ENCODE measurements at places on chromosomes 6 and 20.

GRCh38 chr6:96811136-96811535 lies 26.1 kb downstream of the GPR63 start:
- no peak for DNase-seq

DNA sequence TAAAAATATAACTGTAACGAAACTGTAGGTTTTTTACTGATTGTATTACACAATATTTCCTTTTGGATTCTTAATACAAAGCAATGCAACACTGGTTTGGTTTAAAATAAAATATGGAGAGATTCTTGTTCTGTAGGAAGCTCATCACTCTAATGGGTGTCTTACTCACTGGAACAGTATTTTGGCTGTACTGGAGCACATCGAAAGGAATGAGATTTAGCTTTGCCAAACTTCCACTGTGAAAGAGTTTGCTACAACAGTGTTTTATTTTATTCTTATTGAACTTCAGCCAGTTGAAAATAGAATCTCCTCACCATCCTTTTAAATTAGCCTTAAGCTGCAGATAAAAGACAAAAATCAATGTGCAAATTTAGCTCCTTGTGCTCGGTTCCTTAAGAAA lies 230.7 kb upstream of the QKI start:
- no peak for DNase-seq

- no peak for DNase-seq
Observed at GRCh38 chr6:154478021-154478700, 32.3 kb downstream of the CNKSR3 start.

DNA sequence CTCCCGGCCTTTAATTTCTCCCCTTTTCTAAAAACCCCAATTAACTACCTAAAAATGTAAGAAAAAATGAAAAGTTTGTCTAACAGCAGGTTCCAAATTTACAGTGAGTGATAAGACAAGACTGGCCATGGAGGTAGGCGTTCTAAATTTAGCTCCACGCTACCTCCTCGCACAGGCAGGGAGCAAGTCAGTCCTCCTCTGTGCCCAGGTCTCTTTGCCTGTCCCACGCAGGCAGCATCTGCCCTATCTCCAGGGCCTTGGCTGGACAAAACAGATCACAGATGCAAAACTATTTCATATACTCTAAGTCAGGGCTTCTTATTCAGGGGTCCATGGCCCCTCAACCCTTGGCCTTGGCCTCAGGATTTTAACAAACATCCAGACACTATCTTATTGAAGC lies 98.0 kb upstream of the JARID2 start:
- no peak for DNase-seq

GRCh38 chr6:170099387-170099786 lies 191.5 kb downstream of the DLL1 start:
- no peak for DNase-seq

- no peak for DNase-seq
Observed at GRCh38 chr6:30264743-30265142, 51.5 kb upstream of the TRIM26 start.

GRCh38 chr6:97275804-97276203 lies 7.2 kb downstream of the MMS22L start:
- DNase-seq = no peak

Data from MM.1S (cell line).